Thoracic aorta (tissue), 2 donors: ENCODE measurements at places on chromosomes 4 and X. TPM values are rescaled to one million over a fixed set of nuclear protein-coding genes. Genes with fewer than 3 reads are reported as not detected.

FBXL5 gene
- 147 TPM for total RNA-seq

- DNase-seq = no peak
- H3K36me3 ChIP-seq = no peaks in the 10 kb centered on the region
- H3K4me1 ChIP-seq = no peaks in the 10 kb centered on the region
- no peaks in the 10 kb centered on the region for H3K27me3 ChIP-seq
Measured at GRCh38 chr4:30269850-30270249, 450.3 kb upstream of the PCDH7 start.

- H3K4me1 ChIP-seq = no peaks in the 10 kb centered on the region
- H3K27me3 ChIP-seq = no peaks in the 10 kb centered on the region
- H3K36me3 ChIP-seq = no peaks in the 10 kb centered on the region
Measured at GRCh38 chr4:74415602-74416300, 29.2 kb upstream of the AREG start.

DNA sequence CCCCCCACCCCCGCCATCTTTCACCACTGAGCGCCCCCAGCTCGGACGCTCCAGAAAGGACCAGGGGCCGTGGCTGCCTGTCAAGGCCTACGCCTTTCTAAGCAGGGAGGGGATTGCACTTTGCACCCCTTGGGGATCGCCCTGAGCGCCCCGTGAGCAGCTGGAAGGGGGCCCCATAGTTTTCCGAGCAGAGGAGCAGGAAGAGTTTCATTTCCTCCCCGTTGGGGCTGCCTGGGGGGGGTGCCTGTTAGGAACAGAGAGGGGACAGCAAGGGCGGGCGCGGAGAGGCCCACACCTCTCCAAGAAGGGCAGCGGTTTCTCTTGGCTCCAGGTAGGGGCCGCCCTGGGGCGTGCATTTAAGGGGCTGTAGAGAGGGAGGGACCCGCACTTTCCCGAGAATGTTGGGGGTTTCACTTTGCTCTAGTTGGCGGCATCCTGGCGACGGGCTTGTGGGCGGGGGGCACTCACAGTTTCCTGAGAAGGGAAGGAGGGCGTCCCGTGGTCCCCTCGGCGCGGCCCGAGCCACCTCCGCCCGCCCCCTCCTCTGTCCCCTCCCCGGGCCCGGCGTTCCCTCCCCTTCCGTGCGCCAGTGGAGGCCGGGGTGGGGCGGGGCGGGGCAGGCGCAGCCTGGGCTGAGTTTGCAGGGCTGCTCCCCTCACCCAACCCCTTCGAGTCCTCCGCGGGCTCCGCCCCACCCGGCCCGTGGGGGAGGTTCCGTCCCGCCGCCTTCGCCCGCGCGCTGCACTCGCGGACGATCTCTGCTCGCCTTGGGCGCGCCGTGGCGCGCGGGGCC, 82.3 kb upstream of the CD99 start:
- DNase-seq = peak; percentile 15
- H3K27me3 ChIP-seq = no peaks in the 10 kb centered on the region
- H3K4me3 ChIP-seq = peak overlapping the region; percentile 95
- H3K4me1 ChIP-seq = peaks cover 11% of the 10 kb centered on the region
- peak overlapping the region; percentile 49 for H3K27ac ChIP-seq

DNA sequence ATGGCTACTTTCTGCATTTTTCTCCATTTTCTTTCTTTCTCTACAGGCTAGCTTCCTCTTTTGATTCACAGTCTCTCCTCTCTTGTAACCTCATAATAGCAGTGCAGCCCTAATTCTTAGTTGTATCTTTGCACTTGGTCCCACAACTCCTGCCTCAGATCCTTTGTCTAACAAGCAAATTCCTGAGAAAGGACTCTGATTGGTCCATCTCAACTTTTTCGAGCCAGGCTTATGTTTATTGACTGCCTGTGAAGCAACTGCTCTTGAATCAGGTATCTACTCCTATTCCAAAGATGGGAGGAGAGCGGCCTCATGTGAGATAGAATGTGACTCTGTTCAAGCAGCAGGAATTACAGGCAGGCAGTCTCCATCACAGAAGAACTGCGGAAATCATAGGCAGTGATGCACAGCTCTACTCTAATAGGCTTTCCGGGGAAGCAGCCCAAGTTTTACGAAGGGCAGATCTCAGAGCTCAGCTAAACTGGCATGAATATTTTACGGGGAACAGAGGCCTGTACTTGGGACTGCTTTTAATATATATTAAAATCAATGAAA, 123.5 kb downstream of the GABRB1 start:
- H3K27me3 ChIP-seq = no peaks in the 10 kb centered on the region
- no peak overlapping the region for H3K27ac ChIP-seq
- no peak overlapping the region for H3K4me3 ChIP-seq
- no peak for DNase-seq

DNA sequence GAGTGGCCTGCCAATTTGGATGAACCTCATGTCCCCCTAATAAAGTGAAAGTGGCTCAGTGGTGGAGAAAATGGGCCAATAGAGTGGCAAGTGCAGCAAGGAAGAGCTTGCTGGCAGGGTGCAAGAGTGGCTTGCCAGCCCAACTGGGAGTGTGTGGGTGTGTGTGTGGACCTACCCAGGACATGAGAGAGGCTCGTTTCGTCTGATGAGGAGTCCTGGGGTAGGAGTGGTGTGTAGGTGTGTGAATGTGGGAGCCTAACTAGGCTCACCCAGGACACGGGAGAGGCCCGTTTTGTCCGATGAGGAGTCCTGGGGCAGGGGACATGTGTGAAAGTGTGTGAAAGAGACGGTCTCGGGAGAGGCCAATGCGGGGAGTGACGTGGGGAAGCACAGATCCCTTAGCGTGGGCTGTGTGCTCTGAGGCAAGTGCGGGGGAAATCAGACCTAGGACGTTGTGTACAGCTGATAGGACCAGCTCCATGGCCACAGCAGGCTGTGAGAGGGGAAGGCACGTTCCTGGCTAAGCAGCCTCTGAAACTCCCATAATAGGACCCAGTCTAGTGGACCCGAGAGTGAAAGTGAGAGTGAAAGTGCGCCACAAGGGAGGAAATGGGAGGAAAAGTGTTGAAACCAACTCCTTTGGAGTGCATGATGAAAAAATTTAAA, 5.3 kb downstream of the GAGE10 start:
- no peaks in the 10 kb centered on the region for H3K27me3 ChIP-seq
- no peaks in the 10 kb centered on the region for H3K36me3 ChIP-seq
- H3K27ac ChIP-seq = peak overlapping the region; percentile 61
- peaks cover 7% of the 10 kb centered on the region for H3K4me1 ChIP-seq
- peak overlapping the region; percentile 73 for H3K4me3 ChIP-seq

- no peak overlapping the region for H3K4me3 ChIP-seq
- H3K4me1 ChIP-seq = no peaks in the 10 kb centered on the region
- H3K36me3 ChIP-seq = peaks cover 2% of the 10 kb centered on the region
- H3K27ac ChIP-seq = no peak overlapping the region
Measured at GRCh38 chr4:165343353-165344191, 16.1 kb downstream of the MSMO1 start.
